ENCODE measurements at places on chromosomes 5 and 9.

- no peaks in the 10 kb centered on the region for H3K36me3 ChIP-seq
- no peak for DNase-seq
- no peaks in the 10 kb centered on the region for H3K27me3 ChIP-seq
Measured at GRCh38 chr9:3775968-3776367, 250.2 kb upstream of the RFX3 start.

DNA sequence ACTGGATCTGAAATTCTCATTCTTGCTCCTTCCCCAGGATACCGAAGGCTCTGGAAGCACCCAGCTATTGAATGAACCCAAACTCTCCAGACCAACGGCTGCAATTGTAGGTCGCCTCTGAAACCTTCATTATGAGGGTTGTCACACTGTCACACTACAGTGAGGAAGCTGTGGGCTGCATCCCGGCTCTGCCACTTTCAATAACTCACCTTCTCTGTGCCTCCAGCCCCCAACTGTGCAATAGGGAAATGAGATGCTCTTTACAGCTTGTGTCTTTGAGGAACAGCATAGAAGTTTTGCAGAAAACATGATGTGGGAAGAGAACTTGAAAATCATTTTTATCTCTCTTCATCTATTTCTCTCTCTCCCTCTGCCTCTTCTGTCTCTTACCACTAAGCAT lies 69.6 kb upstream of the TGFBR1 start:
- H3K27ac ChIP-seq: no peak overlapping the region
- no peaks in the 10 kb centered on the region for H3K27me3 ChIP-seq
- H3K4me3 ChIP-seq: no peak overlapping the region
- DNase-seq: no peak
- H3K36me3 ChIP-seq: no peaks in the 10 kb centered on the region
- H3K4me1 ChIP-seq: no peaks in the 10 kb centered on the region

GRCh38 chr5:169307646-169308045 lies 6.7 kb upstream of the SLIT3 start:
- H3K4me1 ChIP-seq: no peaks in the 10 kb centered on the region
- no peaks in the 10 kb centered on the region for H3K27me3 ChIP-seq
- H3K36me3 ChIP-seq: no peaks in the 10 kb centered on the region
- no peak overlapping the region for H3K27ac ChIP-seq

DNA sequence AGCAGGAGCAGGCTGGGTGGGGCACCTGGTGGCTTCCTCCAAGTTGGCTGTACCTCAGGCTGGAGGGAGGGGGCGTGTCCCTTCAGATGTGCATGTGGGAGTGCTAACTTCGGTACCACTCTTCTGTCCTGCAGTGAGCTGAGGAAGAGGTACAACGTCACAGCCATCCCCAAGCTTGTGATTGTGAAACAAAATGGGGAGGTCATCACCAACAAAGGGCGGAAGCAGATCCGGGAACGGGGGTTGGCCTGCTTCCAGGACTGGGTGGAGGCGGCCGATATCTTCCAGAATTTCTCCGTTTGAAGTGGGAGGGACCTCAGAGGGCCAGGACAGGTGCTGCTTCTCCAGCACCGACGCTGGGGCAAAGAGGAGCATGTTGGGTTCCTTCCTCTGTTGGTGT lies 9.3 kb downstream of the NXNL2 start:
- no peaks in the 10 kb centered on the region for H3K4me1 ChIP-seq
- no peak overlapping the region for H3K4me3 ChIP-seq
- no peaks in the 10 kb centered on the region for H3K36me3 ChIP-seq
- no peak for DNase-seq
- no peaks in the 10 kb centered on the region for H3K27me3 ChIP-seq

GRCh38 chr9:91379426-91379825 lies 17.7 kb upstream of the AUH start:
- H3K36me3 ChIP-seq: no peaks in the 10 kb centered on the region
- no peaks in the 10 kb centered on the region for H3K27me3 ChIP-seq
- DNase-seq: no peak
- H3K4me1 ChIP-seq: no peaks in the 10 kb centered on the region
